Astrocyte (in vitro differentiated cells and primary cell): ENCODE measurements at places on chromosomes 12 and 14. TPM values are rescaled to one million over a fixed set of nuclear protein-coding genes. Genes with fewer than 3 reads are reported as not detected.

GRCh38 chr14:22865424-22866405, 5.8 kb upstream of the LRP10 start:
- DNase-seq: no peak

DNA sequence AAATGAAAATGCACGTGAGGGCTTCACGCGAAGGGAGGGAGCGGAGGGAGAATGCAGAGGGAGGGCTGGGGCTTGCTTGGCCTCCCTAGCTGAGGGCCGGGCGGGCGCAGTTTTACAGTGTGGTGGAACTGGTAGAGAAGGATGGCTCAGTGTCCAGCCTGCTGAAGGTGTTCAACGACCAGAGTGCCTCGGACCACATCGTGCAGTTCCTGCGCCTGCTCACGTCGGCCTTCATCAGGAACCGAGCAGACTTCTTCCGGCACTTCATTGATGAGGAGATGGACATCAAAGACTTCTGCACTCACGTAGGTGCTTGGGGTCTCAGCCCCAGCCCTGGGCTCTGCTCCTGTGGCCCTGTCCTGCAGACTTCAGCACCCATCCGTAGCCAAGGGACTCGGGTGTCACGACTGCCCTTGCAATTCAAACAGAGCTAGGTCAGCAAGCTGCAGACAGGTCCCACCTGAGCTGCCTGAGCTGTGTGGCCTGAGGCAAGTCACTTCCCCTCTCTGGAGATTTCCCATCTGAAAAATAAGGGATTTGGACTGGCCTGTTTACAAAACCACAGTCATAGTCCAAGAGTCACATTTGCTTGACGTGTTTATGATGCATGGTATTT, 18.4 kb downstream of the OTUB2 start:
- DNase-seq: no peak

GRCh38 chr12:75488553-75488952, 8.0 kb downstream of the GLIPR1 start:
- peak; percentile 29 for DNase-seq

GRCh38 chr12:106224355-106224706, 23.5 kb downstream of the CKAP4 start:
- DNase-seq: no peak

- DNase-seq: peak; percentile 50
Measured at GRCh38 chr12:104886418-104887401, 71.4 kb downstream of the SLC41A2 start.

DNA sequence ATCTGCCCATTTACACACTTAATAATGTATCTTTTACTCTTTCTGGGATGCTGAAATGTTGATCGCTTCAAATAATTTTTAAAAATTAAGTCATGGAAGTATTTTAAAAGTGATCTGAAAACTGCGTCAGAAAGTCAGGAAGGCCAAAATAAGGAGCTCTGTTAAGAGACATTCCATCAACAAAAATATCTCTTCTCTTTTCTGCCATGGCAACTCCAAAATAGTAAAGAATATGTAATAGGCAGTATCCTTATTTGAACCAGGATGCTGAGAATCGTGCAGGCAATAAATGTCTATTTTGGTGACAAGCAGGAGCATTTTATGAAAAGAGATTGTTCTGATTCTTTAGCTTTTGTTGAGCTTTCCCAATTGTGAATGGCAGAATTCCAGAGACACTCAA, 81.8 kb upstream of the PPP1R12A start:
- DNase-seq: no peak

DNA sequence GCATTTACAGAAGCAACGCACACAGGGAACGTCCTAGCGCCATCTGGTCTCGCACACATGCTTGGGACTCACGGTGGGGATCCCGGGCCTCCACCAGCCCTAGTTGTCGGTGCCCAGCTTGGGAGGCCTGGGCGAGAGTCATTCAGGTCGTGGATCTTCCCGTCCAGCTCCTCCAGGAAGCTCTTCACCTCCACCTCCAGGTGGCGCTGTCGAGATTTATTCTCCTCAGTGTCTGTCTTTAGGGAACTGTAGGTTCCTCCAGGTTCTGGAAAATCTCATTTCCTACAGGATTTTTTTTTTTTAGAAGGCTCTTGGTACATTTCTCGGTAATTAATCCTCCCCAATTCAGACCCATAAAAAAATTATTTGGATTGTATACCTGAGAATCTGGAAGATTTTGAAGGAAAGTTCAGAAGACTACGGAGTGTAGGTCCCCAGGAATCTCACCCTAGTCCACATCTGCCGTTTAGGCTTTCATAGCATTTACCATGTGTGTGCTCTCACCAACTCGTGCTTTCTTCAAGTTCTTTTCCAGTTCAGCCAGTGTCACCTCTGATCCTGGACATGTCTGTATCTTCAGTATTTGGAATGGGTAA, 910.0 kb downstream of the TMEM121 start:
- DNase-seq: no peak

DNA sequence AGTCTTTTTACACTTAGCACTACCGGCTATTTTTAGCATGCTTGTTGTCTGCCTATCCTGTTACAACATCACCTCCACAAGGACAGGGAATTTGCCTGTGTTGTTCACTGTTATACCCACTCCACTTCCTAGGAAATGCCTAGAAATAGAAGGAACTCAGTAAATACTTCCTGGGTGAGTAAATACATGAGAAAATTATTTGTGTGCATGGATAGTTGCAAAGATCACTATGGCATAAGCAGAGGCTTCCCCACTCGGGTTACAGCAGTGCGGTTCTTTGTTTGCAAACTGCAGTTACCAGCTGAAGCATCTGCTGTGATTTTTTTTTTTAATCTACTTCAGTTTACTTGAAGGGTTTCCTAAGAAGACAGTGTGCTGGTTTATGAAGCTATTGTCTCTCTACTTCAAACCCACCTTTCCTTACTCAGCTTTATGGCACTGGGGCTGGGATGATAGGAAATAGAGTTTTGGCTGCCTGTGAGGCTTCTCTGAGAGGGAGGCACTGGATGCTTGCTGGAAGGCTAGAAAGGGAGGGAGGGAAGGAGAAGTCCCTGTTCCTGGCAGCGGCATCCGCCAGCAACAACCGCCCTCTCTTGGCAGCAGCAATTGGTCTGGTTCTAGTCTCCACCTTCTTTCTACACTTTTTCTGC, 29.0 kb downstream of the PDE6H start:
- peak; percentile 19 for DNase-seq

GRCh38 chr12:54191126-54191525, 2.3 kb upstream of the SMUG1 start:
- no peak for DNase-seq

- DNase-seq: no peak
Measured at GRCh38 chr14:61250063-61250462, 31.1 kb downstream of the TMEM30B start.

GRCh38 chr12:109428037-109428629, 49.0 kb downstream of the KCTD10 start:
- DNase-seq: peak; percentile 49

GRCh38 chr12:76265424-76266180, 82.6 kb downstream of the BBS10 start:
- DNase-seq: peak; percentile 45

- no peak for DNase-seq
Measured at GRCh38 chr12:1410794-1411193, 183.6 kb downstream of the FBXL14 start.

- DNase-seq: no peak
Measured at GRCh38 chr12:107308310-107308709, 215.0 kb upstream of the CRY1 start.

DNA sequence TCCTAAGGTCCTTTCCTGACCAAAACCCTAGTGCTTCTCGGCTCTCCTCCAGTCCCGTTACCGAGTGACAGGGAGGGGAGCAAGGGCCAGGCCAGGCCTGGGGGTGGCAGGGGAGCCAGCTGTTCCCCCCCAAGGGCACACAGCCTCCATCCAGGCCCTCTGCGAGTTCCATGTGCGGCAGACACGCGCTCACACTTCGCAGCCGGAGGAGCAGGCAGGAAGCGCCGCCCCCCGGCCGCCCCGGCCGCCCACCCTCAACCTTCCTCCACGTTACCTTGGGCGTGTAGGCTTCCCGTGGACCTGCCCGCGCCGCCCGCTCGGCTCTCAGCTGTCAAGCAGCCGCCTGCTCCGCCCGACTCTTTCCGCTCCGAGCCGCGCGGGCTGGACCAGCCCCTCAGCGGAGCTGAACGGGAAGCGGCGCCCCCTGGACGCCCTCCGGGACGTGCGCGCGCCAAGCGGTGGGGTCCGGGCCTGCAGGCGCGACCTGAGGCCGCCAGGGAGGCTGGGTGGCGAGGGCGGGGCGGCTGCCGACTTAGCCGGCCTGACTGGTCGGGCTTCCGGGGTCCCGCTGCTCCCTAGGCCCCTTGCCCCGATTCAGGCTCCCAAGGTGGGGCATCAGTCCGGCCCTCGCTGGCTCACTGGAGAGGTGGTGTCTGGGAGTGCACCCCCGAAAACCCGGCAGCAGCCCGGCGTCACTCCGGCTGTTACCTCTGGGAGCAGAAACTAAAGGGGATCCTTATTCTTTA, at the start of gene CRACR2A:
CRACR2A (minus strand) TSS at position 369 of the 746 bp plus-strand sequence. CDS start 56,110 bp downstream, outside the sequence.
- DNase-seq: peak; percentile 35

- DNase-seq: no peak
Measured at GRCh38 chr12:753611-754472, 1.5 kb downstream of the WNK1 start.

- peak; percentile 32 for DNase-seq
Measured at GRCh38 chr12:121400332-121401139, 618 bp downstream of the RNF34 start.

DNA sequence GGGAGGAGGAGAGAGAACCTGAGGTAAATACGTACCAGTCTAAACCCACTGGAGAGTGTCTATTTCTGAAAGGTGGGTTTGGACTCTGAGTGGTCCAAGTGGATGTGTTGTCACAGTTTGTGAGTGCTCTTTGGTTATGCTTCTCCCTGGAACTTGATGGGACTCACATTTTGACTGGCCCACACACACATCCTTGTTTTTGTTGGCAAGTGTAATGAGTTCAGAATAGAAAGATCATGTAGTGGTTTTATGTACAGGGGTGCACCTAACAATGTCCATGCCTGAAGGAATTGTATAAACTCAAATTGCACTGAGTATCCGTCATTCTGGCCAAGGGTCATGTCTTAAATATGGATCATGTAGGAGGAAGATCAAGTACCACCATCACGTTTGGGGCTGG, 4.8 kb downstream of the PPFIBP1 start:
- DNase-seq: peak; percentile 30

GRCh38 chr14:101908795-101909194, 55.6 kb upstream of the DYNC1H1 start:
- no peak for DNase-seq

The GUCY2C gene
- total RNA-seq: 0.09 and 0.10 TPM in 2 replicates

The KRT82 gene
- total RNA-seq: not detected in 2 replicates

The P2RX2 gene
- total RNA-seq: not detected in 2 replicates

The TOMM20L gene
- not detected in 2 replicates for total RNA-seq

The TMEM132D gene
- total RNA-seq: not detected in 2 replicates

The SLC17A8 gene
- not detected in 2 replicates for total RNA-seq

The LRP1-AS gene
- not detected in 2 replicates for total RNA-seq

The SLC25A21 gene
- 1.5 and 2.8 TPM in 2 replicates for total RNA-seq

The REP15 gene
- 2.1 and 3.8 TPM in 2 replicates for total RNA-seq

The GLI1 gene
- 5.8 and 6.8 TPM in 2 replicates for total RNA-seq

The SDSL gene
- total RNA-seq: 9.5 and 10.5 TPM in 2 replicates

The AHNAK2 gene
- total RNA-seq: 34.3 and 44.7 TPM in 2 replicates

The TEX52 gene
- not detected in 2 replicates for total RNA-seq

The TMEM63C gene
- total RNA-seq: 11.3 and 22.8 TPM in 2 replicates

The SLC25A47 gene
- not detected in 2 replicates for total RNA-seq
